Activated CD4-positive, CD25-positive, alpha-beta regulatory T cell (primary cell): ENCODE measurements at places on chromosomes 3 and 15.

DNA sequence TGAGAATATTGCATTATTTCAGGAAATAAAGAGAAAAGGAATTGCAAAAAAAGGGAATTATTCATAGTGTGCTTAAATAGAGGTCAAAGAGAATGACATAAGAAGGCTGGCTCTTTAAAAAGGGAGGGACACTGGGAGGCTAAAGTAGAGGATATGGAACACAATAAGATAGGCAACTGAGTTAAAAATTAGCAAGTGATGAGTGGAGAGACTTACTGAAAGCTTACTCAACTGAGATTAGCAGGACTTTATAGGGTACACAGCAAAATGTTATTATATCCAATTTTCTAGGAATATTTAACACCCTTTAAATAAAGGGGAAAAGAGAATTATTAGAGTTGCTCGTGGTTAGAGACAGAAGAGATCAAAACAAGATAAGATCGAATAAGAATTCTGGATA lies 375.2 kb downstream of the LSAMP start:
- no peak for DNase-seq

GRCh38 chr3:103048068-103048722 lies 613.4 kb downstream of the ZPLD1 start:
- DNase-seq, result no peak

GRCh38 chr15:87873516-87873915 lies 383.0 kb downstream of the NTRK3 start:
- no peak for DNase-seq

GRCh38 chr3:15269091-15269989 lies 63.0 kb downstream of the SH3BP5 start:
- DNase-seq, result peak; percentile 73

- no peak for DNase-seq
These were observed 905 bp downstream of the HOMER2 start for GRCh38 chr15:82951472-82952157.

GRCh38 chr3:196499061-196499460 lies 4.5 kb downstream of the RNF168 start:
- no peak for DNase-seq

DNA sequence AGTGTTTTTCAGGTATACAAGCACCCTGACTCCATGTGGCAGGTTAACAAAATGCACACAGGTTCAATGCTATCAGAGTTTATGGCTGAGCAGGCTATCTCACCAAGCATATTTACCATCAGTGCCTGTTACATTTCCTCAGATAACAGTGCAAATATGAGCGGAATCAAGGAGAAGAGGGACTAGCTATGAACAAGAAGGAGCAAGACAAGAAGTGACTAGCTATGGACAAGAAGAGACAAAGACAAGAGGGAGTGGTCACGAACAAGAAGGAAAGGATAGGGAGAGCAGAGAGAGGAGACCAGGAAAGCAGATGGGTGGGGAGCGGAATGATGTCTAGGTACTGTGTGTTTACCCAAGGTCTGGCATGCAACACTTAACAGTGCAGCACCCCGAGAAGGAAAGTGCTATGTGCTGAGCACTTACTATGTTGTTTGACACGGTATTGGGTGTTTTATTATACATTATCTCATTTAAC lies 8.6 kb downstream of the ILDR1 start:
- no peak for DNase-seq

- no peak for DNase-seq
These were observed 36.5 kb upstream of the SPTBN5 start for GRCh38 chr15:41930221-41930866.

DNA sequence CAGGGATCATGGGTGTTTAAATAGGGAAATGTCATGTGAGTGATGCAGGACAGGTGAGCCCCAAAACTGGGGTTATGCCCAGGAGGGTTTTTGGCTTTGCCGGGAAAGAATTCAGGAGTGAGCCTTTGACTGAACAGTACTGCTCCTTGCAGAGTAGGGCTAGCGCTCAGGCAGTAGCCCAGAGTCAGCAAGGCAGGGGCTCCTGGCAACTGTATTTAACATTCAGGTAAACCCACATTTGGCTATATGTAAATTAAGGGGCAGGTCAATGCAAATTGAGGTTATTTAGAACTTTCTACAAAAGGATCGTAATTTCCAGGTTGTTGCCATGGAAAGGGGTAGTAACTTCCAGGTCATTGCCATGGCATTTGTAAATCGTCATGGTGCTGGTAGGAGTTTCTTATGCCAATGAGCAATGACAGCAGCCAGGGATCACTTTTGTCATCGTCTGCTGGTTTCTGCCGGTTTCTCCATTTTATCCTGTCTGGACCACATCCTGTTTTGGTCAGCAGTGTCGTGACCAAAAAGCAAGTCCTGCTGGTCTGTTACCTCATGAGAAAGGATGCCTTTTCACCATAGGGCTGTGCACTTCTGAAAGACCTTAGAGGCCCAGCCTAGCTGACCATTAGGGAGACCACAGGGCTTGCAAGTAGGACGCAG lies 24.3 kb downstream of the MTHFS start:
- DNase-seq, result no peak

GRCh38 chr3:117596503-117596902 lies 886.9 kb downstream of the TUSC7 start:
- no peak for DNase-seq

- peak; percentile 12 for DNase-seq
These were observed 159.1 kb upstream of the EOMES start for GRCh38 chr3:27880969-27881892.

DNA sequence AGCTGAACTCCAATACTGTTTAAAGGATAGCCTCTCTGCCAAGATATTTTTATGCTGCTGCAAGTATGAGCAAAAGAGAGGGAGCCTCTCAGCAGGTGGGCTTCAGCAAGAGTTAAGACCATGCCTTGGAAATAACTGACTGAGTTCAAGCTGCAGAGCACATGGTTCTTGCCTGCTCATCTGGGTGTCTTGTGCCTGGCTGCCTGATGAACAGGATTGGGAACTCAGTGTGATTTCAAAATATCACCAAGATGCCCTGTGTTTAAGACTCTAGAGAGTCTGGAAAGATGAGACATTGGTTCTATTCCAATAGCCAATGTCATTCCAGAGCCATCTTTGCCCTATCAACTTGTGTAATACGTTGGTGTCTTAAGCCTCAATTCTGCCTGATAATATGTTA lies 147.5 kb upstream of the VEPH1 start:
- no peak for DNase-seq

DNA sequence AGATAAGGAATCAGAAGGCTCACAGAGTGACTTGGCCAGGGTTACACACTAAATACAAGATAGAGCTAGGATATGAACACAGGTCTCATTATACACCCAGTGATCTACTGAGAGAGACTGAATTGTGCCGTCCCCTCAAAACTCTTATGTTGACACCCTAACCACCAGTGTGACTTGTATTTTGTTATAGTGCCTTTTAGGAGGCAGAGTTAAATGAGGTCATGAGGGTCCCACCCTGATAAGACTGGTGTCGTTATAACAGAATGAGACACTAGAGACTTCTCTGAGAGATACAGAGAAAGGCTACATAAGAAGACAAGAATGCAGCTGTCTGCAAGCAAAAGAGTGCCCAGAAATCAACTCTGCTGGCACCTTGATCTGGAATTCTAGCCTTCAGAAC lies 12.6 kb downstream of the KPNA1 start:
- DNase-seq, result no peak
